NCI-H1930 (cell line): ENCODE measurements at places on chromosomes 4 and X.
A peak's percentile ranks its signal among the peaks of the same experiment; 100 is the strongest.

- DNase-seq, result no peak
Observed at GRCh38 chrX:154368630-154369448, 5.6 kb downstream of the FLNA start.

- peak; percentile 13 for DNase-seq
Observed at GRCh38 chr4:34486461-34487363, 1757.6 kb downstream of the ARAP2 start.

DNA sequence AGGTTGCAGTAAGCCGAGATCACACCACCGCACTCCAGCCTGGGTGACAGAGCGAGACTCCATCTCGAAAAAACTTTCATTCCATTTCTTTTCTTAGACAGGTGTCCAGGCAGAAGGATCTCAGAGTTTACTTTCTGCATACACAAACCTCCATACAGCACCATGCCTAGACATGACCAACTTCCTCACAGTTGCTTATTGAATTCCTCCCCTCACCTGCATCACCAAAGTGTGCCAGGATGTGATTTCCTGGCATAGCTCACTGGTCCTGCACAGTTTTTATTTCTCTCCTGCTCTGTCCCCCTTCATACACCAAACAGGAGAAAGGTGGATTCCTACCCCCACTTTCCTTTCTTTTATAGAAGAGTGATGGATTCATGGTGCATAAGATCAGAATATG, 34.7 kb upstream of the PPARGC1A start:
- no peak for DNase-seq

DNA sequence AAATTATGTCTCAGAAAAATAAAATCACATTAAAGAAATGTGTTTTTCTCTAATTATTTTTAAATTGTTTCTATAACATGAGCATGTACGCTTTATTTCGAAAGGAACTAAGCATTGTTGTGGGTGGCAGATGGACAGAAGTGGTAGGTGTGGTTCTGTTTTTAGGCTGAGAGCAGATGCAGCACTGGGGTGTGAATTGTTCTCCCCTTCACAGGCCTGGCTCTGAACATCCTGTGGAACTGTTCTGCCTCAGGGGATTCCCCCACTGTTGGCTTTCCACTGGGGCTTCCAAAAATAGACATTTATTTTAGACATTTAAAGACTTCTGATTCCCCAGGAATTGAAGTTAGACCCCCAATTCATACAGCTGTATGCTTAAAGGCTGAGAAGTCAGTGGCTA, 41.9 kb upstream of the PDHA2 start:
- no peak for DNase-seq

DNA sequence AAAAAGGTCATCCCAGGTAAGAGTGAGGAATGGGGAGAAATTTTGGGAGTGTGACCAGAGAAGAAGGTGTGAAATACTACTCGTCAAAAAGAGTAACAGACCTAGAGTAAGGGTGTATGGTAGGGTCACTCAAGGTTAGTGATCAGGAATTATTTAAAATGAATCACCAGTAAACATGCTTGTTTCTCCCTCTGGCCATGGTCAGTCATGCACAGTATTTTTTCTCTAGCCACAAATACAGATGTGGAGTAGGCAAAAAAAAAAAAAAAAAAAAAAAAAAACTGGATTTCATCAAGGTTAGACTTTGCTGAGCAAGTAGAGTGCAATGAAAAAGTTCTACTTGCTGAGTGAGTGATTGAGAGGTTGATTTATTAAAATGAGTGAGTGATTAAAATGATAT, 34.2 kb upstream of the SLIT2 start:
- DNase-seq, result no peak

DNA sequence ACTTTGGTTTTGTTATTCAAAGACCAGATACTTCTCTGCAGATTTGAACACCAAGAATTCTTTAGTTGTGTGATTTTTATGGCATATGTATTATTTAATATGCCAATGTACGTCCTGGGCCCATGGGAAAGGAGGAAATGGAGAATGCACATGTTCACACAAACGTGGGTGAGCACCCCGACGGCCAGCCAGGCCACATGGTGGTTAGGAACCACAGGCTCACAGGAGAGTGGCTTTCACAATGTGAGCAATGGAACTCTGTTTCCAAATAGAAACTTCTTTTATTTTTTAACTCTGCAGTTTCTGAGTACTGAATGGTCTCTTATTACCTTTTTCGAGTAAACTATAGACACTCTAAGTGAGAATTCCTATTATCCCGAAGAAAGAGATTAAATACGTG, 58.0 kb upstream of the UNC5C start:
- no peak for DNase-seq

GRCh38 chrX:2507196-2507595, 6.4 kb upstream of the DHRSX start:
- DNase-seq, result no peak

DNA sequence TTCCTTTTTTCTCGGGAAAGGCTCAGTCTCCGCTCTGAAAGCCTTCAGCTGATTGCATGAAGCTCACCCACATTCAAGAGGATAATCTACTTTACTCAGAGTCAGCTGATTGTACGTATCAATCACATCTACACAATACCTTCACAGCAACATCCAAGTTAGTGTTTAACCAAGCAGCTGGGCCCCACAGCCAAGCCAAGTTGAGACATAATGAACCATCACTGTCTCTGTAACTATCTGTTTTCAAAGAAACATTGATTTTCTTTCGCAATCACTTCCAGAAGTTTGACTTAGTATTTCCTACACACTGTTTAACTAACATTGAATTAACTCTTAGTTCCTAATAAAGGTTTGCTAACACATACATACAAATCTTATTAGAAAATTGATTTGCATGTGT, 40.3 kb downstream of the RWDD4 start:
- no peak for DNase-seq

DNA sequence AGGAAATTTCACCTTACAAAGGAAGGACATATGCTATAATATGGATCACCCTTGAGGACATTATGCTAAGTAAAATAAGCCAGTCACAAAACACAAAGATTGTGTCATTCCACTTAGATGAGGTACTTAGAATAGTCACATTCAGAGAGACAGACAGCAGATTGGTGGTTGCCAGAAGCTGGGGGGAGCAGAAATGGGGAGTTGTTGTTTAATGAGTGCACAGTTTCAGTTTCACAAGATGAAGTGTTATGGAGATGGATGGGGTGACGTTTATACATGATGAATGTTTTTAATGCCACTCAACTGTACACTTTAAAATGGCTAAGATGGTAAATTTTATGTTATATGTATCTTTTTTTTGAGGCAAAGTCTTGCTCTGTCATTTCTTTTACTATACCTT, 14.8 kb upstream of the SPON2 start:
- DNase-seq, result no peak

- DNase-seq, result no peak
Observed at GRCh38 chrX:105646592-105647372, 175.6 kb upstream of the NRK start.
